ENCODE measurements at places on chromosomes 3 and 15.

DNA sequence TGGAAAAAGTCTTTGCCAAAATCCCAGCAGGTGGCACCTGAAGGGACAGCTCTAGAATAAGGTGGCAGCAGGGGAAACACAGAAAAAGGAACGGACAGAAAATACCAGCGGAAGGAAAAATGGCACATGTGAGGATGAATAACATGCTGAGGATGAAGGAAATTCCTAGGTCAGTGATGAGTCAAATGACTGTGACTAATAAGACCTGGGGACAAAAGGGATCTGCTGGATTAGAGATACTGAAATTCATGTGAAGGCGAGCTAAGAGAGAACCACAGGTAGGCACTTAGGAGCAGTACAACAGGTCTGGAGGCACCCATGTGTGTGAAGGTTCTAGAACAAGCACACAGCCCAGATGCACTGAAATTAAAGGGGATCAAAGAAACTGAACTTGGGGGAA, 482.5 kb downstream of the FOXP1 start:
- DNase-seq, result no peak

DNA sequence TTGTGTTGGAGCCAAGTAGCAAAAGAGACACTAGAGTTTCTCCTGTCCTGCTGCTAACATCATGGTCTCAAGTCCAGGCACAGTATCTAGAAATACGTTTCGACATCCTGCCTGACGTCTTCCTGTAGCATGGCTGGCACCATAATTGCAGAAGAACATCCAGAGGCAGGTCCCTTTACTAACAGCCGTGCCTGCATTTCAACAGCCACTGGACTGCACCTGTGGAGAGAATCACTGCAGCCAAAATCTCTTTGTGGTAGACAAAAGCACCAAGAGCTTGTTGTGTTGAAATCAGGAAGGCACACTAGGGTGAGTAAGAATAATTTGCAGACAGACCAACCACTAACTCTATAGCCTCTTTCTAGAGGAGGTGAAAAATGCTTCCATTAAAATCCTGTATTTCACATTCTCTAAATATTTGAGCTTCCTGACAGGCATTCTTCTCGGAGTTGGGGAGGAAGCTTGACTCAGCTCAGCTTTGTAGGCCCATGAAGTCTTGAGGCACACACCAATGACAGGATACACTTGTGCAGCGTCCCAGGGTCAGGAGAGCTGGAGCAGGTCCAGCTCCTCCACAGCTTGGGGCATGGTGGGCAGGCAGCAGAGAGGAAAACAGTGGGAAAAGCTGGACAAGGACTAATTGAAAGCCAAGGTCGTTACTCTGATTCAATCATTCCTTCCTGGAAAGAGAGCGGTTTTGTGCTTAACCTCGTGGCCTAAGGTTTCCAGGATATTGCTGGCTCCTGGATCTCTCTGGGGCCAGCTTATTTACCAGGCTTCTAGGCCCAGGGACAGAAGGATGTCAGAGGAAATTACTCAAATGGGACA, 244.9 kb downstream of the FAM43A start:
- DNase-seq, result no peak

DNA sequence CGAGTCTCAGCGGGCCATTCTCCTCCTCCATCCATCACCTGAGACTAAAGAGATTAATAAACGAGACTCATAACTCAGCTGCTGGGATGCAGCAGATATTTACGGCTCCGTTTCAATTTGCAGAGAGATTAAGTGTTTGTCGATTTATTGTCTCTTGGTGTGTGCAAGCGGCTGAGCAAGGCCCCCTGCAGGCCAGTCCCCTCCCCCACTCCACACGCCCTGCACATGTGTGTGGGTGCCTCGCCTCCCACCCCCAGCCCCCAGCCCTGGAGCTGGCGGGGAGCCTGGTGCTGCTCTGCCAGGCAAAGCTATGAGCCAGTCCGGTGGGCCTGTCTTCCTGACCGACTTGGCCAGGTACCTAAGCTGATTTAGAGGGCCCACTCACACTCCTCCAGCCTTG, 63.0 kb downstream of the CYP11A1 start:
- no peak for DNase-seq

DNA sequence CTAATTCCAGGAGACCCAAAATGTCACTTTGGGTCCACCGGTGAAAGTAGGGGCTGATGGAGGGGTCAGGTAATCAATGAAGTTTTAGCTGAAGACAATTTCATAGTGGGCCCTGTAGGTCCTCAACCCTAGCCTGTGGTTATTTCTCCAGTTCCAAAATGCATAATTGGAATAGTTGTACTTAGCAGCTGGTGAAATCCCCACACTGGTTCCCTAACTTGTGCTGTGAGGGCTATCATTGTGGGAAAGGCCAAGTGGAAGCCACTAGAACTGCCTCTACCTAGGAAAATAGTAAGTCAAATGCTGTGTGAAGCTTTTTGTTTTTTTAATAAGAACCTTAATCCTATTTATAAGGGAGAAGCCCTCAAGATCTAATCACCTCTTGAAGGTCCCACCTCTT, 193.7 kb upstream of the AZI2 start:
- DNase-seq, result no peak

Measured in natural killer cell treated with Interleukin-12 subunit alpha and Interleukin-12 subunit beta and Interleukin-15 and Interleukin-18, amount 100 ng/mL, for 72 hours (primary cell).